ENCODE measurements at places on chromosomes 6 and 20.

DNA sequence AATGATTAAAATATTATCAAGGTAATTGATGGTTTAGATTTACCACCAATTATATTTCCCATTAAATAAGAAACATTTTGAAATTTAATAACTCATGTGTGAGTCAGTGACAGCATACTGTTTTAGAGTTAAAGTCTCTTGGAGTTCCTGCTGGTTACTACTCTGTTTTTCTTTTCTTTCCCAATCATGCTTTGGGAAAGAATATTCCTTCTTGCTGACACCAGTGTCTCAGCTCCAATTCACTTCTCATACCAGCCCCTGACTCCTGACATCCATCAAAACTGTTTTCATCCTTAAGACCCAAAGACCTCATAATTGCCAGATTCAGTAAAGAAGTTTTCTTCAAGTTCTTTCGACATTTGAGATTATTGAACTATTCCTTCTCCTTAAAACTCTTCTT, 50.3 kb downstream of the AIG1 start:
- no peak for DNase-seq

DNA sequence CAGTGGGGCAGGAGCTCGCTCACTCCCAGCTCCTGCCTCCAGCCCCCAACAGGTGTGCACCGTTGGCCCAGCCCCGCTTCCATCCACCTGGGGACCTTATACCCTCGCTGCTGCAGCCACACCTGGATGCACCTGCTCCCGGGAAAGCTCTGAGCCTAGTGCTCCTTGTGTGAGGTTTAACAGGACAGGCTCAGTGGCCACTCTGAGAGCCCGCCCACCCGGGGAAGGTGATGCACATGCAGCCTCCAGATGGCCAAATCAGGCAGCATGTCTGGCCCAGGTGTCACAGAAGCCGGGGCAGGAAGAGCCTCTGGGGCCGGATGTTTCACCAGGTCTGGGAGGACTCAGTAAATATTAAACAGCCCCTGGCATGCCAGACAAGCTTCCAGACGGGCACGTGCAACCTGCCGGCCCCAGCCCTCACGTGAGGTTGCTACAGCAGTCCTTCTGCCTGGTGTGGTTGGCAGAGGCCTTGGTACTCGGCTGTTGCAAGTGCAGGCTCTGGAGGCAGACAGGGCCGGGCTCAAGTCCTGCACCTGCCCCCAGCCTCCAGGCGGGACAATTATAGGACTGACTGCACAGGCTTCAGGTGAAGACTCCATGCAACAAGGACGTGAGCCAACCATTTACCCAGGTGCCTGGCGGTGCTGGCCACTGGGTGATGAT, 66.9 kb downstream of the RIPOR3 start:
- DNase-seq: no peak

DNA sequence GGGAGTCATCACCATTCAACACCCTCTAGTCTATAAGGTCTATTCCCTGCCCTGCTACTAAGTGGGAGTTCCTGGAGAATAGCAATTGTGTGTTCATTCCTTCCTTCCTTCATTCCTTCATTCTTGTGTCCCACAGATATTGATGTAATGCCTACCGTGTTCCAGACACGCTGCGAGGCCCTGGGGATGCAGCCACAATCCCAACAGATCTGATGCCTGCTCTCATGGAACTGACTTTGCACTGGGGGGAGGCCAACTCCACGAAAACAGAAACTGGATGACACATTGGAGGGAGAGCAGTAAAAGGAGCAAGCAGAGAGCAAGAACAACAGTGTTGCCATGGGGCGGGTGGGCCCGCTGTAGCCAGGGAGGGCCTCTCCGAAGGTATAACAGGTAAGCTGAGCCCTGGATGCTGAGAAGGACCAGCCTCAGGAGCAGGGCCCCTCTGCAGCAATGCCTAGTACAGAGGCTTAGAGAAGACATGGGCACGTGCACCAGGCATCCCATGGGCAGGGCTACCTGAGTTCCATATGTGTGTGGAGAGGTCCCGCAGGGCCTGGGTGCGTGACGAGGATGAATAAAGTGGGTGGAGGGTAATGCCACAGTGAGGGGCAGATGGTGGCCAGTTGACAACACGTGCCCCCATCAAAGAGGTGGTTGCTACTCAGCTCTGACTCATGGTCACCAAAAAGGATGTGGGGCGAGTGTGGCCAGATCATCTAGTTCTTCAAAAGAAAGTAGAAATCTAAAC, 173.9 kb downstream of the NFATC2 start:
- DNase-seq: no peak

- DNase-seq: no peak
Measured at GRCh38 chr20:41134362-41135186, 2.8 kb upstream of the PLCG1 start.

GRCh38 chr6:8057793-8058192, 6.4 kb downstream of the BLOC1S5 start:
- no peak for DNase-seq

DNA sequence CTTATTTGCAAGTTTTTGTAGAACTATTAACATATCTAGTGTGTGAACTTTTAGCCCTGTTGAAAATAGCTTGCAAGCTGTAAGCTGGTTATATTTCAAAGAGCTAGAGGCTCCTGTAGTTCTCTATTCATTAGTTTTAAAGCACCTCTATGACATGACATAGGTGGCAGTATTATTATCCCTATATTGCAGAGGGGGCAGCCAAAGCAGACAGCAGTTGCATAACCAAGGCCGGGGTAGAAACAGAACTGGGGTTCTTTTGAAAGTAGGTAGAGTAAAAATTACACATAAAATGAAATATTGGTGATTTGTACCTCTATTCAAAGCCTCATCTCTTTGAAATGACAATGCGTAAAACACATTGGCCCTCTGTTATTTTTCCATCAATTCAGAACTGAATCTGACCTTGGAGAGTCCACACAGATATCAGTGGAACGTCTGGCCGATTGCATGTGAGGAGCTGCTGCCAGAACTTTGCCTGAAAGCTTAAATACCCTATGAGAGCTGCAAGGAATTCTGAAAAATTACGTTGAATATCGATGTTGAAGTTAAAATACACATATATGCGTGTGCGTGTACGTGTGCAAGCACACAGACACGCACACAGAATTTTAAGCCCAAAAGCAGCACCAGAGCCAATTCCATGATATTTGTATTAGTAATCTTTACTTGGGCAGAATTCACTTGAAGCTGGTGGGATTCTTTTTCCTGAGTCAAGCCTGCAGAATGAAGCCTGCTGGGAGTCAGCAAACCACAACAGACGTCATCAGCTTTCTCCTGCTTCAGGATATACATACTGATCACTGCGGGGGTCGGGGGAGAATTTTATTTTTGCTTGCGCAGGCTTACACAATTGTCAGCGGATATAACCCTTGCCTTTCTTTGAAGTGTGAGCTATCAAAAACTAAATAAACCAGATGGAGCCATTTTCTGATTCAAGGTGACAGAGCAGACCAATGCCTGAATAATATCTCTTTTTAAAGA, 163.2 kb downstream of the PDE7B start:
- DNase-seq: peak; percentile 81

DNA sequence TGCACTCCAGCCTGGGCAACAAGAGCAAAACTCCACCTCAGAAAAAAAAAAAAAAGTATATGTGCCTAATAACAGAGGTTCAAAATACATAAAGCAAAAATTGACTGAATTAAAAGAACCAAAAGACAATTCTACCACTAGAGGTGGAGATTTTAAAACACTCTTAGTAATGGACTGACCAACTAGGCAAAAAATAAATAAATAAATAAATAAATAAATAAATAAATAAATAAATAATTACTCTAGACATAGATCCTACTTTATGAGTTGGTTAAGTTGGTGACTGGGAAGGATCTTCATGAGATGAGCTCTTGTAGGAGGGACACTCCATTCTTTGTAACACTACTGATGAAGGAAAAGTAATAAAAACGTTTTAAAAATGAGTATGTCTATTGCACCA, 113.9 kb downstream of the SGK1 start:
- no peak for DNase-seq

GRCh38 chr20:34578025-34578424, 19.5 kb downstream of the MAP1LC3A start:
- DNase-seq: no peak

- DNase-seq: no peak
Measured at GRCh38 chr6:44730771-44731391, 343.4 kb downstream of the CDC5L start.

DNA sequence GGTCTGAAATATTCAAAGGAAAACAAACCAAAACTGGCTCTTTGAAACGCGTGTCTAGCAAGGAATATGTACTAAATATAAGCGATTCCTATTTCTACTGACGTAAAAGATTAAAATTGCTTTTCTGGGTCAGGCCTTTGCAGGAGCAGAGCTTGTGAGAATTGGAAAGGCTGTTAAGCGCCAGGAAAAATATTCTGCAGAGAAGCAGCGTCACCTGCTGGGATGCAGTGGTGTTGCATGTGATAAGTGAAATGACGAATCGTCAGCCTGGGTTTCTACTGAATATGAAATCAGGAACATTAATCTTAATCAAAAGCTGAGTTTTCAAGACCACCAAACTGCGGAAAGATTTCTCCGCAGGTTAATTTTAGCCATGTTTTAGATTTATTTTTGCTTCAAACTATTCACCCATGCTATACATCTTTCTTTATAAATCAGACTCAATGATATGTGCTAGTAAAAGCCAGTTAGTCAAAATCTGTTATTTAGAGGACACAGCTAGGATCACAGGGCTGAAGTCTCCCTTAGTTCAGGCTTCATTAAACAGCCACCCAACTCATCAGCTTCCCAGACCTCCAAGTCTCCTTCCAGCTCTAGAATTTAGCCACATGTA, 67.4 kb downstream of the ALDH8A1 start:
- peak; percentile 50 for DNase-seq

DNA sequence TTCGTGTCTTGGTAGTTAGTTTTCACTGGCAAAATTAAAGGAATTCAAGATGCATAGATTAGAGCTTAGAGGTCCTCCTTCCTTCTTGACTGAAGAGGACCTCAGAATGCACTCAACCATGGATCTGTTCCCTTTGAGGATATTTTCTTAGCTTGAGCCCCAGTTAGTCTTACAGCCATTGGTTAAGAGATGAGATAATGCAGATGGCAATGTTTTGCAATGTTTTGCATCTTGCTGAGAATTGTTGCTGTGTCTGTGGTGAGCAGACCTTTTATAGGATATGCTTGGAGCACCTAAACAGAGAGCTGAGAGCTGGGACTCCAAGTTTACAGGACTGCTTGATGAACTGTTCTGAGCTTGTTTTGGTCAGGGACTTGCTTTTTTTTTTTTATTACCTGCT, 107.5 kb downstream of the TMEM170B start:
- no peak for DNase-seq

DNA sequence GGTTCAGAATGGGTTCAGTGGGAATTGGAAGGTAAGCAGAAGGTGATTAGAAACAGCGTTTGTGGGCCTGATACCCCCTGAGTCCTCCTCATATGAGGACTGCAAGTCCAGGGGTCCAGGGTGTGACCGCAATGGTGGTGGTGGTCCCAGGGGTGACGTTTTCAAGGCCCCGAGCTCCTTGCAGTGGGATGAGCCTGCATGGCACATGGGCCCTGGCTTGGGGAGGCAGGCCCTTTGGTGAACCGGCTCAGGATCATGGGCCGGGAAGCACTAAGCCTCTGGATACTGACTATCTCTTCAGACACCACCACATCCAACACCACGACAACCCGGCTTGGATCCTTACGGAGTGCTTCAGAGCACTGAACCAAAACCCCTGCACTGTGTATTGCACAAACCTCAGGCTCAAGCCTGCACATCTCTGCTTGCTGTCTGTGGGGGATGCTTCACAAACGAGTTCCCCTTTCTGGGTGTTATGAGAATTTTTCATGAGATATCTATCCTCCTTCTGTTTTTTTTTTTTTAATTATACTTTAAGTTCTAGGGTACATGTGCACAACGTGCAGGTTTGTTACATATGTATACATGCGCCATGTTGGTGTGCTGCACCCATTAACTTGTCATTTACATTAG, 67.9 kb downstream of the STK35 start:
- no peak for DNase-seq

DNA sequence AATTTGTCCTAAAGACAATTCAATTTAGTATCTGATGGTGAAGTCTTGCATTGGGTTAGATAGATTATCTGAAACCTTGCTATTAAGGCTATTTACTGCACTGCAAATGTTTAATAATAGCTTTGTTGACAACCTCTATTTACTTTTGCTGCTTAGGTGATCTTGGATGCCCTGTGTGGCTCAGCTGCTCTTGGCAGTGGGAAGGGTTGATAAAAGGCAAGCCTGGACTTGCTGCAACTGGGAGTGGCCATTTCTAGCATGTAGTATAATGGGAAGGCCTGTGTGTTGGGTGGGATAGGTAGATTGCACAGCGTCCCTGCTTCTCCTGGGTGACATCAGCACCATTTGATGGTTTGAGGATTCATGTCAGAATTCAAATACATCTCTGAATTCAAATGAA, 49.1 kb downstream of the ARMC2 start:
- DNase-seq: no peak

GRCh38 chr6:10968776-10969175, 75.3 kb downstream of the ELOVL2 start:
- no peak for DNase-seq

GRCh38 chr6:132236744-132237143, 164.5 kb downstream of the MOXD1 start:
- DNase-seq: no peak

- DNase-seq: no peak
Measured at GRCh38 chr6:154653385-154653784, 79.8 kb upstream of the SCAF8 start.

- DNase-seq: no peak
Measured at GRCh38 chr6:22083119-22083518, 213.7 kb downstream of the PRL start.

- no peak for DNase-seq
Measured at GRCh38 chr20:41408986-41409385, 42.4 kb upstream of the EMILIN3 start.

GRCh38 chr6:37980222-37980595, 160.7 kb downstream of the ZFAND3 start:
- no peak for DNase-seq

- peak; percentile 76 for DNase-seq
Measured at GRCh38 chr6:7992002-7992815, 72.0 kb downstream of the BLOC1S5 start.

DNA sequence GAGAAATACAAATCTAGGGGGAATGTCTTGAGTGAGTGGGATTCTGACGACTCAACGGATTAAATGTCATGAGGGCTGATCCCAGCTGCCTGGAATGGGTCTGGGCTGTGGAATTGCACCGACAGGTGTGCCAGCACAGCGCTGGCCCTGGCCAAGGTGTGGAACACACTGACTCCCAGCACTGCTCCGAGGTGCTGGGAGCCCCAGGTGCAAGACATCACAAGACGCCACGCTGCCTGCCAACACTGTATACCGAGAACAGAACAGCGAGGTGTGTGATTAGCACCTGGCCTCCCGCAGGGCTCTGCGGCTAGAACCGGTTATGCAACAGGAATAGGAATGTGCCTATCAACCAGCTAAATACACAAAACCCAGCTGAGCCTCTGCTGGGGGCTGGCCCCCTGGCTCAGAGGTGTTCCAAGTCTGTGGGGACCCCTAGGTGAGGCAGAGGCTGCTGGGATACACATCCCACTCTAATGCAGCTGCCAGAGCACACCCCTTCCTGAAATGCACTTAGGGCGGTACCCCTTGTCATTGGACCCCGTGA, 24.8 kb upstream of the APMAP start:
- no peak for DNase-seq

GRCh38 chr6:105151644-105152043, 28.2 kb downstream of the POPDC3 start:
- DNase-seq: no peak
